ENCODE measurements at places on chromosomes 7 and 10.

GRCh38 chr7:3146571-3147226, 103.0 kb upstream of the CARD11 start:
- DNase-seq, result peak; percentile 29

DNA sequence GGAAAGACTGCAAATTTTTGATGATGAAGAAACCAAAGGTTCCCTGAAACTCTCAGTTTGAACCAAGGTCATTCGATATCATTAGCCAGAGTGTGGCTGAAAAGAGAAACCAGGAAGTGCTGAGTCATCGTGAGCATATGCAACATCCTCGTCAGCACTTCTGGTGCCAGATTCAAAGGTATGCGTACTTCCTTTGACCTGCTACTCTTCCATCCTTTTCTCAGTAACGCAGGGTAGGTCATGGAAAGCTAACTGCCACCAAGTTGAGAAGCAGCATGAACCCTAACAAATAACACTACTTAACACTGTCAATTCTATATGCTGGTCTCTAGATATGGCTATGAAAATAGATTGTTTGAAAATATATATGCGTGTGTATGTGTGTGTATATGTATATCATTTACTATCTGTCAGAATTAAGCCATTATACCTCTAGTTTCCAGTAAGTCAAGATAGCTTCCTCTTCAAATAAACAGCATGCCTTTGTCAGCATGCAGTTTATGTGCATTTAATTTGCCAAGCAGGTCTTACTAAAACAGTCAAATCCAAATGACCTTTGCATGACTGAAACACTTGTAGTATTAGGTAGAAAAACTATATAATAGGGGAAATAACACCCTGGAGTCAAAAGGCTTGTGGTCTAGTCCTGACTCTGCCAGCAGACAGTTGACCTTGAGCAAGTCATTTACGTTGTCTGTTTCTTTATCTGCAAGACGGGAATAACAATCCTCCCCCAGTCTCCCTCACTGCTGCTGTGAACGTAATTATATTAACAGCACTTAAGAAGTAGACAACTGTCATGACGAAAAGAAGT, 26.4 kb downstream of the CDK6 start:
- peak; percentile 70 for DNase-seq

DNA sequence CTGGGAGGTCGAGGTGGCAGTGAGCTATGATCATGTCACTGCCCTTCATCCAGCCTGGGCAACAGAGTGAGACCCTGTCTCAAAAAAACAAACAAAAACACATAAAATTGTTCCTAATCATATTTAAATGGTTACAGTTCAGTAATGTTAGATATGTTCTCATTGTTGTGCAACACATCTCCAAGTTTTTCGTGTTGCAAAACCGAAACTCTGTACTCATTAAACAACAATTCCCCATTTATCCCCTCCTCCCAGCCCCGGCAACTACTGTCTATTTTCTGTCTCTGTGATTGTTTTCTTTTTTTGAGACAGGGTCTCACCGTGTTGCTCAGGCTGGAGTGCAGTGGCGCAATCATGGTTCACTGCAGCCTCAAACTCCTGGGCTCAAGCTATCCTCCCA, 16.1 kb upstream of the PRXL2A start:
- no peak for DNase-seq

GRCh38 chr7:101527844-101528667, 101.0 kb downstream of the MYL10 start:
- DNase-seq, result no peak

DNA sequence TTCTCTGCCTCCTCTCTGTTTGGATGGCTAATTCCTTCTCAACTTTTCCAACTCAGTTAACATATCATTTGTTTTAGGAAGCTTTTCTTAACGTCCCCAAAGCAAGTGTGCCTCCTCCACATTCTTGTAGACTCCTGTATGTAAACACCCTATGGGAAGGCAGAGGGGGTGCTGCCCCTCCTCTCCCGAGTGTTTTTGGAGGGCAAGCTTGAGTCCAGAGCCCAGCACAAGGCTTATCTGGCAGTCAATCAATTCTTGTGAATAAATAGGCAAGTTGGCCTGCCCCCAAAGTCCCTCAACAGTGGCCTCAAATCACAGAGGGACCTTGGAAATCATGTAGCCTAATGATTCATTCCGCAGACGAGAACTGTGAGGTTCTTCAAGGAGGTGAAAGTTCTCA, 305.6 kb downstream of the RPS24 start:
- DNase-seq, result no peak

- DNase-seq, result no peak
Measured at GRCh38 chr7:80464211-80464610, 47.7 kb downstream of the GNAT3 start.

- DNase-seq, result no peak
Measured at GRCh38 chr10:112261281-112261822, 21.8 kb upstream of the TECTB start.
